H7 (cell line): ENCODE measurements at places on chromosomes 3 and 15. TPM values are rescaled to one million over a fixed set of nuclear protein-coding genes. Genes with fewer than 3 reads are reported as not detected.

- no peak for DNase-seq
Measured at GRCh38 chr3:8223766-8224165, 277.9 kb upstream of the LMCD1 start.

DNA sequence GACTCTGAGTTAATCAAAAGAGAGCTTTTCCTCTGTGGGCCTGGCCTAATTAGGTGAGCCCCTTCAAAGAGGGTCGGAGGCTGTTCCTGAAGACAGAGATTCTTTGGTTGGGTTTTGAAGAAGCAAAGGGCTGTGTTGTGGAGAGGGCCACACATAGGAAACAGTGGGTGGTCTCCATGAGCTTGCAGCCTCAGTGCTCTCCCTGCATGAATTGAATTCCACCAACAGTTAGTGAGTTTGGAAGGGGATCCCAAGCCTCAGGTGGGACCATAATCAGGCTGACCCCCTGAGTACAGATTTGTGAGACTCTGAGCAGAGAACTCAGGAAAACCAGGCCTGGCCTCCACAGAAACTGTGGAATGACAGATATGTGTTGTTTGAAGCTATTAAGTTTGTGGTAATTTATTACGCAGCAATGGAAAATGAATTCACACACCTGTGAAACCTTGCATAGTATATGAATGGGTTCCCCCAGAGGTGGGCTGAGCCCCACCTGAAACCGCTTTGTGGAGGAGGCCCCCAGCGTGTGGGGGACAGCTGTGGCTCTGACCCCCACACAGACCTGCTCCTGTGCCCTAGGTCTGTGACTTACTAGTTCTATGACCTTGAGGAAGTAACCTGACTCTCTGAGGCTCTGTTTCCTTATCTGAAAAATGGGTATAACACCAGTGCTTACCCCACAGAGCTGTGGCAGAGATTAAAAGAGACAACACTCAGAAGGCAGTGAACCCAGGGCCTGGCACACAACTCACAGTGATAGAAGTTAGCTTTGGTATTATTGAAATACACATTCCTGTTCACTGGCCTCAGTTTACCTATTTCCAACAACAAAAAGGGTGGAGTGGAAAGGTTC lies 431.3 kb downstream of the FOXP1 start:
- DNase-seq = no peak

GRCh38 chr3:133394561-133395311 lies 5.1 kb upstream of the BFSP2 start:
- DNase-seq = no peak

GRCh38 chr3:138748190-138748589 lies 86.5 kb downstream of the PIK3CB start:
- no peak for DNase-seq

- DNase-seq = no peak
Measured at GRCh38 chr3:114508208-114508607, 214.4 kb downstream of the TIGIT start.

GRCh38 chr3:149080699-149081091 lies 5.6 kb downstream of the HLTF start:
- DNase-seq = no peak

GRCh38 chr3:112351036-112351435 lies 18.1 kb downstream of the CD200 start:
- no peak for DNase-seq

DNA sequence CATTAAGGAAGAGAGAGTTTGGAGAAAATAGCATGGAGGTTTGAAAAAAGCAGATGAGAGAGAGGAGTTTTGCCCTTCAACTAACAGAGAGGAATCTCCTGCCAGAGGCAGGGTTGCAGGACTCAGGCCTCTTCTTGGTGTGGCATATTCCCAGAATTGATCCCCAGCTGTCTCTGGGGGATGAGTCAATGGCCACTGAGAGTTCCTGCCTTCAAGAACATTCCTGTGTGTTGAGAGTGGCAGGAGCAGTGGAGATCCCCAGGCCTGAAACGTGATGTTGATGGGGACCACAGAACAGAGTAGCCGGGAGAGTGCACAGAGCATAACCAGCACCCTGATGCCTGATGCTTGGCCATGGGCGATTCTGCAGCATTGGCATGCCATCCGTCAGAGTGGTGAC lies 348.4 kb upstream of the THBS1 start:
- no peak for DNase-seq

DNA sequence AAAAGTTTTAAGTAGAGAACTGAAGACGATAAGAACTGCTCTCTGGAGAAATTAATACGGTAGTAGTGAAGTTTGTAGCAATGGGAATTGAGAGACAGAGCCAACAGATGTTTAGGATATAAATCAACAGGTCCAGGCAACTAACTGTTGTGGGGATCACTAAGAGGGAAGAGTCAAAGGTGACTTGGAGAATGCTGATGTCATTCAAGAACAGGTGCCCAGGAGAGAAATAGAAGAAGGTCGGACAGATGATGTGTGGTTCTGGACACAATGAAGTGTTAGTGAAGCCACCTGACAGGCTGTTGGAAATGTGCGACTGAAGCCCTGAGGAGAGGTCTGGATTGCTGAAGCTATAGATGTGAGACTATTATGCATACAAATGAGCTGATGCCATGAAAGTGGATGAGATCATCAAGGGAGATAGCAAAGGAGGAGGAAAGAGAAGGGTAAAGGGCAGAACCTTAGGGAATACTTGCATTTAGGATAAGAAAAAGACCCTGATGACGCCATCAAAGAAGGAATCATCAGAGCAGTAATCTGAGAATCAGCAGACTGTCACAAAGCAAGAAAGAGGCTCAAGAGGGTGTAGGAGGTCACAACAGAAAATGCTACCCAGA lies 183.7 kb downstream of the FRMD5 start:
- no peak for DNase-seq

DNA sequence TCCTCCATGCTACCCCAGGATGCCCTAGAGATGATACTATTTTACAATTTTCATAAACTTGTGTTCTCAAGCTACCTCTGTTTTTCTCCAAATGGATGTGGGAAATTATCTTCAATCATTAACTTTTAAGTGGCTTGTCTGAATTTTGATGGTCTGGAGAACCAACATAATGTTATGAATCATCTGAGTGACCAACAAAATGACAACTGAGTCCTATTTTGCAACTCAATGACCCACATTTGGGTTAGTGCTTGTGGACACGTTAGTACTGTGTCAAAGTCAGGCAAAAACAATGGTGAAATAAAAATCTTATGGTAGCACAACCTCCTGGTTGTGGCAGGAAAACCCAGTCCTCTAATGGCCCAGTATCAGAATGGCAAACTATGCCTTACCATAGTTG lies 352.4 kb upstream of the ZNF385D start:
- no peak for DNase-seq

GRCh38 chr3:161388855-161389254 lies 17.5 kb upstream of the SPTSSB start:
- no peak for DNase-seq

The LSAMP gene
- total RNA-seq = 0.37 and 2.6 TPM in 2 replicates

The CMTM7 gene
- 15.3 and 17.7 TPM in 2 replicates for total RNA-seq

The GUCA1C gene
- total RNA-seq = not detected in 2 replicates
